ENCODE measurements at places on chromosomes 7 and 10.

DNA sequence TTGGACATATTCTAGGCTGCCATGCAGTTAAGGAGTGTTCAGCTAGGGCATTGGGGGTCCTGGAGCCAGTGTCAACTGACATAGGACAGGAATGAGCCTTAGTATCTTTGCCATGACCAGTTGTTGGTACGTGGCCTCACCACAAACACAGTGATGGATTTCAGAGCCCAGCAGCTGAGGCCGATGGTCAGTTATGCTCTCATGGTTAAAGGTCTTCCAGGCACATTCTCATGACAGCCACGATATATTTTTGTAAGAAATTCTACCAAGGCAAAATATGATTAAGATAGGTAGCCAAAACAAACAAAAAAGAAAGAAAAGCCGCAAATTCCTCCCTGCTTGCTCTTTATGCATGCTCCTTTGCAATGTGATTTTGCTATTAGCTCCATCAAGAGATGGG lies 47.8 kb downstream of the CDHR3 start:
- DNase-seq = no peak

DNA sequence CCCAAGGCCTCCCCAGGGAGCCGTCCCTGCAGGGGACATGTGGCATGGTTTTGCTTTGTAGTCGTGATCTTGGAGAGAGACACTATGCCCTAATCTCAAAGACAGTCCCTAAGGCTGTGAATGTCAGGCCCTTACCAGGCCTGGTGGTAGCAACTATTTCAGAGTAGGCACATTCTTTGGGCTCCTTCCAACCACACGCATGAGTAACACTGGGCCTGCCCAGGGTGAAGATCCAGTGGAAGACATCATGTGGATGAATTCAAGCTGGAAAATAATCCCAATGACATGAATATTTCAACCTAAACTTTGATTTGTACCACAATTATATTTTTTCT lies 39.5 kb upstream of the INSIG1 start:
- DNase-seq = no peak

DNA sequence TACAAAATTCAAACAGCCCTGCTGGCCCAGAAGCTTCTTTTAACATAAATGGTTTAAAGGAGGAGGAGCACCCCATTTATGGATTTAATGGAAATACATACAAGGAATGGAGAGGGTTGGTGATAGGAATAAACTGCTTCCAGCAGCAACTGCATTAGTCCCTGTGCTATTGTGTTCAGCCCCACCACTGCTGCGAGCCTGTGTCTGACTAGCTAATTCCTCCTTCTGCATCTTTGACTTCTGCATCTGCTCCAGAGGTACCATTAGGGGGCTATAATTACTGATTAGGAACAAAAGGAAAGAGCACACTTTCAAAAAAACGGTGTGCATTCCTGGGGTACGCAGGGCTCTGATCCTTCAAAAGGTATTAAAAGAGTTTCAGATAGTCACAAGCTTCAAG lies 24.8 kb downstream of the CDCA7L start:
- no peak for DNase-seq

DNA sequence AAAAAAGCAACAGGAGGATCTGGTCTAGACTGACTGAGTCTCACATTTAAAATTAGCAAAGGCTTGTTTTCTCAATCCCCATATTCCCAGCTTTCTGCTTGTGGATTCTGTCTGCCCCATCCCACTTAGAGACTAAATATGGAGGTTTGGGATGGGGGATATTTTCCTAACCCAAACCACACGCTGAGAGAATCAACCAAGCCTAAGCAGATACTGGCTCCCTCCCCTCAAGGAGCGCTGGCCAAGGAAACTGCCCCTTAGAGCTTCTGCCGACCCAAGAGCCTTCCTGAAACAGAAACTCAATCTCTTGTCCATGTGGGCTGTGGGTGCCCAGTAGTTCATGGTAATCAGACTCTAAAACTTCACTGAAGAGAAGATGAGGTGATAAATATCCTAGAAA lies 3.9 kb downstream of the FFAR4 start:
- no peak for DNase-seq

DNA sequence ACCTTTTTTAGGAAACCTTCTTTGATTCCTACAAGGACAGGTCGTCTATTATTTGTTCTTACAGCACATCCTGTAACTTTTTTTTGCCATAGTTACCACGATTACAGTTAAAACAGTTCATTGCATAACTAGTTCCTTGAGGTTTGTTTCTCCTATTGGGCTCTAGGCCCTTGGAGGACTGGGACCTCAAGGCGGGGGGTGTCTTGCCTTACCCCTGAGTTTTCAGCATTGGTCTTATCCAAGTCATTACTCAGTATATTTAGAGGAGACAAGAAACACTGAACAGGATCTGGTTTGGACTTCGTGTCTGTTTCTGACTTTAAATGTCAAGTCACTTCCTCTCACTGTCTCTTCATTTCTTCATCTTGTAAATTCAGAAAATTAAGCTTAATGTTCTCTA lies 369.8 kb downstream of the SDK1 start:
- DNase-seq = no peak

DNA sequence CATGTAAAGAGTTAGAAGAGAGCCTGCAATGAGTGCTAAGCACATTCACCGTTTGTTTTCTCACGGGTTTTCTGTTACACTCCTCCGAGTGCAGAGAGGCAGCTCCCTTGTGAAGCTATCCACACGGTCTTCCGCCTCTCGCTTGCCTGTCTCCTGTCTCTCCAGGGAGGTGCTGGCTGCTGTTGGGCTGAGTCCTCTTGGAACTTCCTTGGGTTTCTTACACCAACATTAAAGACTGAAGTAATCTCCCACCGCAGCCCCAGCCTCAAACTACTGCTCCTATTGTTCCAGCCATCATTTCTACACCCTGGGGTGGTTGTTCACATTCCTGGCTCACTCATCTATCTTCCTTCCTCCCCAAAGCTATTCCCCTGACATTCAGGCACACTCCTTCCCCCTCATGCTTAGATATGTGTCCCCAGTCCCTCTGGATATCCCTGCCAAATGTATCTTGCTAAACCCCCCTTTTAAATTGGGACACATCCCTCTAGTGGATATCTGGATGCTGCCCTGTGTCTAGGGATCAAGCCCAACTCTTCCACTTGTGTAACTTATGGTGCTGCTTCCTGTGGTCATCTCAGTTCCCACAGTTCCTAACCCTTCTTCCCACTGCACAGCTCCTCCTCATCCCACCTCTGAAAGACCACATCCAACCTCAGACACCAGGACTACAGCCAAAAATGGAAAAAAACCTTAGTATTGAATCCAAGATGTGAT lies 14.1 kb downstream of the ESYT2 start:
- peak; percentile 83 for DNase-seq

GRCh38 chr10:72333112-72334015 lies 21.4 kb downstream of the DNAJB12 start:
- DNase-seq = no peak

DNA sequence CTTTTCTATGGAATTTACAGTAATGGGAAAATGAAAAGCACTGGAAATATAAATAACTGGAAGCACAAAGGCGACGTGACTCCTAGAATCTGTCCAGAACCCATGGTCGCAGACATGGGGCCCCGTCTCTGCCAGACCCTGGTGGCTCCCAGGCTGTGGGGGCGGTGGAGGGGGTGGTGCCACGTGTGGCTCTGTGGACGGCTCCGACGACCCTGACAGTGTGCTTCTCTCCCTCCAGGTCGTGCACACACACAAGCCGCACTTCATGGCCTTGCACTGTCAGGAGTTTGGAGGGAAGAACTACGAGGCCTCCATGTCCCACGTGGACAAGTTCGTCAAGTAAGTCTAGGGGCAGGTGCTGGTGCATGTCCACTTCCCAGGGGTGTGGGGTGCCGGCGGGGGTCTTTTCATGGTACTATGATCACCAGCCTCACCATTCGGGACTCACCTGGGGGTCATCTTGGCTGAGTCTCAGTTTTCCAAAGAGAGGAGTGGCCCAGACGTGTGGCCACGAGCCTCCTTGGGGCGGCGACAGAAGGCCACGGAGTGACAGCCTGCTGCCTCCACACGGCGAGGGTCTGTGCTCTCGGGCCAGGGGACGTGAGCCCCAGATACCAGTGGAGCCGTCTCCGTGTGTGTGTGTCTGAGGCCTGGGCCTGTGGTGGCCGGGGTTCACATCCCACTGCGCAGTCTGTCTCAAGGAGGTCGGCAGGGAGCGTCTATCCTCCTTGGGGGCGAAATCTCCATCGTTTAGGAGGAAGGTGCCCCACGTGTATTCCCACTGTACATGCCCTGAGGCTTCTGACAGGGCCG lies 108.2 kb downstream of the INPP5A start:
- no peak for DNase-seq

GRCh38 chr7:18577096-18577771 lies 81.7 kb downstream of the HDAC9 start:
- no peak for DNase-seq

GRCh38 chr7:42233695-42234331 lies 3.2 kb downstream of the GLI3 start:
- no peak for DNase-seq

DNA sequence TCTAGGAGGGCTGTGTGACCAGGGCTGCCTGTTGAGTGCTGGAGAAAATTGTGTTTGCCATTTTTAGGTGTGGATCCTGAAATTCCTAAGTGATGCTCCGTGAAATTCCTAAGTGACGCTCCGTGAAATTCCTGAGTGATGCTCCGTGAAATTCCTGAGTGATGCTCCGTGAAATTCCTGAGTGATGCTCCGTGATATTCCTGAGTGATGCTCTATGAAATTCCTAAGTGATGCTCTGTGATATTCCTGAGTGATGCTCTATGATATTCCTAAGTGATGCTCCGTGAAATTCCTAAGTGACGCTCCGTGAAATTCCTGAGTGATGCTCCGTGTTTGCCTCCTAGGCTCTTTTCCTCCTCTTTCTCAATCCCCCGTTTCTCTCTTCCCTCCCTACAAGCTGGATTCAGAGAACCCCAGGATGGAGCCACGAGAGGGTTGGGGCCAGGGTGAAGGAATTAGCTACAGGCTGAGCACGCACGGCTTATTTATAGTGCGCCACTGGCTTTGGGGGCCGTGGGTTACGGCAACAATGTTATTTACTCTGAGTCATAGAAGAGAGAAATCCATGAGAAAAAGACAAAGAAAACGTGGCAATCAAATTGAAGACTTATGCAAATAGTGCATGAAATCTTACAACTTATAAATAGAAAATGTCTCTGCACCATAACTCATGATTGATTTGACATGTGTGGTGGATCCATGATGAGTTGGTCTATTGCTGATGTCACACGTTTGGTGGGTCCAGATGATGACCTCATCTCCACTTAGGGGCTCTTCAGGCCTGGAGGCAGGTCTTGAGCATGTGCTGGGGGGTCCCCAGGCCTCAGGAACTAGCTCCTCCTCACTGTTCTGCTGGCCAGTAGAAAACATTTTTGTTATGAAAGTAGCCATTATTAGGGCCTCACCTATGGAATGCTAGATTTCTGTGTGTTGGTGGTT lies 224.6 kb downstream of the WDR37 start:
- no peak for DNase-seq

DNA sequence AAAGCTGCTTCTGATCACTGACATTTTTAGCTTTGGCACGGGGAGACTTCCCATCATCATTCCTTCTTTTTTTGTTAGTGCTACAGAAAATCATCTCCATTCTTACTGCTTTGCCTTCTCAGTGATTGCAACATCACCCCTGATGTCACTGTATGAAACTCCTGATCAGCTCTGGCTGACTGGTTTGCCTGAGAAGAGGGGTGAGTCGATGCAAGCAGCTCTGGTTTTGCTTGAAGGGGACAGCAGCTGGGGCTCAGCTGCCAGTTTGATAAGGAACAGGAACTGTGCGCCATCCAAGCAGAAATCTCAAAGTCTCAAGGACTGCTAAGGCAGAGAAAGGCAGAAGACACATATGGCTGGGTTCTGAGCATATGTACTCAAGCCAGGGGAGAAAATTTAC lies 808.5 kb upstream of the CELF2 start:
- peak; percentile 16 for DNase-seq

GRCh38 chr10:103232131-103232673 lies 13.5 kb upstream of the RPEL1 start:
- peak; percentile 68 for DNase-seq

GRCh38 chr7:101953248-101953819 lies 135.9 kb downstream of the CUX1 start:
- peak; percentile 67 for DNase-seq

- no peak for DNase-seq
These were observed 2.0 kb downstream of the REPIN1 start for GRCh38 chr7:150370612-150371071.

- no peak for DNase-seq
These were observed 75.3 kb upstream of the AASS start for GRCh38 chr7:122219253-122219865.

DNA sequence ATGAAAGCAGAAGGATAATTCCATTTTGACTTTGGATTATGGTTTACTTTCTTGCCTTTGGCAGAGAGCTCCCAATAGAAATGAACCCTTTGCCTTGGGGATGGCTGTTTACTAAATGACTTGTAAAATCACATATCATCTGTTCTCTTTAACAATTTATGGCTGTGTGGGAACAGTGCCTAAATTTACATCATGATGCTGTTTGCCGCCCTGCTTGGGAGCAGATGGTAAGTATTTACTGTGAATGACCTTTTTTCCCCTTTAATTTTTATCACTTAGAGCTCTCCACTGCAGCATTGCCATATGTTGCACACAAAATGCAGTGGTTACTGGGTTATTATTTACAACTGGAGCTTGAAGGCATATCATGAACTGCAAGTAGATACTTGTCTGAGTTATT lies 13.4 kb downstream of the HEPACAM2 start:
- DNase-seq = no peak

DNA sequence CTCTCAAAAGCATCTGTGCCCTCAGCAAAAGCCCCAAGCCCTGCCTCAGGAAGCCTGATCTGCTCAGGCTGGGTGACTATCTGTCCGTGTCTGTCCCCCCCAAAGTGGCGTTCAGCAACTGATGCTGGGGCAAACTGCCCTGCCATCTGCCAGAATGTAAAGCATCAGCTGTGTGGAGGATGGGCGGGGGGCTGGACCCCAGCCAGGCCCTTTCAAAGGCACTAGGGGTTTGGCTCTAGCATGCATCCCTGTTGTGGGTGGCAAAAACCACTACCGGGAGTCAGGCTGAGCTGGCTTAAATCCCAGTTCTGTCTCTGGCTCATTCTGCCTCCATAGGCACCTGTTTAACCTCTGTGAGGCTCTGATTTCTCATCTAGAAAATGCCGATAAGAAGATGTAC lies 35.5 kb downstream of the GPRIN2 start:
- DNase-seq = no peak

DNA sequence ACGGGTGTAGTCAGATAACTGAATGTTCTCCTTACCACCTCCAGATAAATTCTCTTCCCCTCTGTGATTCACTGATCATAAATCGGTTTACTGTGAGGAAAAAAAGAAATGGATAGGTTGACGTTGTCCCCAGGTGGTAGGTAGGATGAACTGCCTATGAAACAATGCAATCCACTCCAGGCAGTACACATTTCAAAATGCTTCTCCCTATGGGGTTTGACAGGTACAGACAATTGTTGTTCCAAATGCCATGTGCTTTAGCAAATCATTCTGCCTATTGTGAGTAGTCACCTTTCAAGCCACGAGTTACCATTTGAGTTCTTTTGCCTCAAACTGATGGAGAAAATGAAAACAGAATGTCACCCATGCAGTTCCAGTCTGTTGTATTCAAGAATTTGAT lies 21.8 kb downstream of the VIM start:
- DNase-seq = no peak

DNA sequence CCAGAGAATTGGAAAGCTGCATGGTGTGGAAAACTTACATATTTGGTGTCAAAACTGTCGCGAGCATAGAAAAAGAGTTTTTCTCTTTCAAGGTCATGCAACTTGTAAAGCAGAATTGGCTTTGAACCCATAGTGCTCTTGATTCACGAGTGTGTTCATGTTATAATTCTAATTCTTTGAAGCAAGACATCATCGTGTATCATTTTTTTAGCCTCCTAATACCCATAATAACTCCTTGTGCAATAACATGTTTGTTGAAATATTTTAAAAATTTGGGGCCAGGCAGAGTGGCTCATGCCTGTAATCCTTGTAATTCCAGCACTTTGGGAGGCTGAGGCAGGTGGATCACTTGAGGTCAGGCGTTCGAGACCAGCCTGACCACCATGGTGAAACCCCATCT lies 4.2 kb downstream of the CCL24 start:
- DNase-seq = no peak
